ENCODE measurements at places on chromosomes 3 and 15.

DNA sequence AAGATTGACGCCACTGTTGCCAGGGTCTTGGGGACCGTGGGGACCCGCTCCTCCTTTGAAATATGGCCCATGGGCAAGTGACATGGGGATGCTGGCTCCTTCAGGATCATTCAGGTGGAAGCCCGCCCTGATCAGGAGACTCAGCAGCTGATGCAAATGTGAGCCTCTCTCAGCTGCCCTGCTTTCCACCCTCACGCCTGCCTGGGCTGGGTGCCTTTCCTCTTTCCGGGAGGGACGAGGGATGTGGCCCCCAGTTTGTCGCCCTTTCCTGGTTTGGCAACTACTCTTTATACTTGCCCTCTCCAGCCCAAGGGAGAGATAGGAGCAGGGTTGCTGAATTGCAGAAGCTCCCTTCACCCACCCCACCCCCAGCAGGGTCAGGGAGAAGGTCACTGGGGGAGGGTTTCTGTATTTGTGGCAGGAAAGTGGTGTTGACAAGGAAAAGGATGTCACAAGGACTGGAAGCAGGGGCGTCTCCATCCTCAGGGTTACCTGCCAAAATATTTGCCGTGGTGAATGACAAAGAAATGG is 21.8 kb downstream of the DNASE1L3 start:
- DNase-seq, result no peak

DNA sequence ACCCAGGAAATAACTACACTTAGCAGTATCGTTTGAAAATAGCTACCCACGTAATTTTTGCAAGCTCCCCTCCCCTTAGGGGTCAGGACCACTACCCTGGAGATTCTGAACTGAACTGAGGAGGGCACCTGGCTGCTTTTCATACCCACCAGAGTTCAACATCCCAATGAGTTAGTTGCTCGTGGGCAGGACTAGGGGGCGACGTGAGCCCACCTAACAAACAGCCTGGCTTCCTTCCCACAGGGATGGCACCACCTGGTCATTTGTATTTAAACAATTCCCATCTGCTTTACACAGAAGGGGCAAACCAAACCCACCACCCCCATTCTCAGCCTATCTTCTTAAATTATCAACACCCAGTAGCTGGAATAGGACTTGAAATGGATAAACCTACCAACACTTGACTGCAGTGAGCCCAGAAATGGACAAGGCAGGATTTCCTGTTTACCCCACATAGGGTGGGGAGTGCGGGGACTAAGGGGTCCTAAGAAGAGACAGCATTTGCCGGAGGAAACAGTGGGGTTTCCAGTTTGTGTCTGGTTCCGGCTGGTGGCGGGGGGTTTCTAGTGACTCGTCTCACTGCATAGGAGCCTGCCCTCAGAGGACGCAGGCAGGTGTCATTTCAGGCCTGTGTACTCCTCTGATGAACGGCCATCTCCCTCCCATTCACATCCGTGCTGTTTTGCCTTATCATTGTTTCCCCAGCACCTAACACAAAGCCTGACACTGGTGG is 11.6 kb upstream of the VGLL4 start:
- DNase-seq, result no peak

GRCh38 chr3:45591547-45592040 is 3.0 kb upstream of the LIMD1 start:
- DNase-seq, result no peak

GRCh38 chr3:134057006-134057653 is 27.4 kb upstream of the SLCO2A1 start:
- DNase-seq, result no peak

- DNase-seq, result no peak
These were observed 28.2 kb downstream of the PSMD6 start for GRCh38 chr3:63995086-63995485.

GRCh38 chr3:173970281-173970680 is 572.7 kb downstream of the NLGN1 start:
- DNase-seq, result no peak

- DNase-seq, result no peak
These were observed 74.9 kb upstream of the IQSEC1 start for GRCh38 chr3:13148126-13148525.

DNA sequence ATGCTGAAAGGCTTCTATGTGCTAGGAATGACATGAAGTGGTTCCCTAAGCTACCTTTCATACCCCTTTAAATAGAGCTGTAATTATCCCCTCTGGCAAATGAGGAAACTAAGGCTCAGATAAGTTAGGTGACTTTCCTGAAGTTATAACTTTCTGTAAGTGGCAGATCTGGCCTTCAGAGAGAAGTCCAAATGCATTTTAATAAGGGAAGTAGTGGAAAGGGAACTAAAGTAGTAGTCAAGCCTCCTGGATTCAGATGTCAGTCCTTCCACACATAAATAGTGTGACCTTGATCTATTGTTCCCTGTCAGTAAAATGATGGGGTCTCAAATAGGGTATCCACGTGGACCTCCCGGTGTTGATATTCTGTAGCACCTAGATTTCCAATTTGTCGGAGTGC is 277.7 kb downstream of the EDEM1 start:
- DNase-seq, result peak; percentile 2

- no peak for DNase-seq
These were observed 27.4 kb upstream of the TJP1 start for GRCh38 chr15:29849716-29850115.

- DNase-seq, result no peak
These were observed 70.1 kb downstream of the TRAK1 start for GRCh38 chr3:42161050-42161935.

- DNase-seq, result no peak
These were observed 81.2 kb upstream of the RAP2B start for GRCh38 chr3:153080778-153081240.

- no peak for DNase-seq
These were observed 30.2 kb downstream of the PLAAT1 start for GRCh38 chr3:193271101-193271840.

- no peak for DNase-seq
These were observed 141.3 kb downstream of the ADAM10 start for GRCh38 chr15:58608129-58608590.

DNA sequence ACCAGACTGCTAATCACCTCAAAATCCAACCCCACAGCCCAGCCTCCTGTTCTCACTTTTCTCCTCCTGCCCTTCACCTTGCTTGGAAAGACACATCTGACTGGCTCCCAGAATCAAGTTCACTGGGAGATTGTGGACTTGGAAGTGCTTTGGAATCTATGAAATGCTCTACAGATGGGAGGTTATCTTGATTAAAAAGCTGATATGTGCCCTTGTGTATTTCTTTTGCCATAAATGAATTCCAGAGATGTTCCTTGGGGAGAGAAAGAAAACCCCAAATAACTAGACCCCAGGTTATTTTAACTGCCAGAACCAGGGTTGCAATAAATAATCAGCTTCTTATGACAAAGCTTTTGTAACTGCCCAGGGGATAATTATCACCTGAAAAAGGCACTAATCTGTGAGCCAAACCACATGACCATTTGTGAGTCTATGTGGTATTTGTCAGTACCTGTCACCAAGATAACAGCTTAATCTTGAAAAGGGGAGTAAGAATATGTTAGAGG is 21.7 kb upstream of the ARHGEF3 start:
- DNase-seq, result no peak

- DNase-seq, result no peak
These were observed 159.8 kb downstream of the B3GALNT1 start for GRCh38 chr3:160945336-160945735.

DNA sequence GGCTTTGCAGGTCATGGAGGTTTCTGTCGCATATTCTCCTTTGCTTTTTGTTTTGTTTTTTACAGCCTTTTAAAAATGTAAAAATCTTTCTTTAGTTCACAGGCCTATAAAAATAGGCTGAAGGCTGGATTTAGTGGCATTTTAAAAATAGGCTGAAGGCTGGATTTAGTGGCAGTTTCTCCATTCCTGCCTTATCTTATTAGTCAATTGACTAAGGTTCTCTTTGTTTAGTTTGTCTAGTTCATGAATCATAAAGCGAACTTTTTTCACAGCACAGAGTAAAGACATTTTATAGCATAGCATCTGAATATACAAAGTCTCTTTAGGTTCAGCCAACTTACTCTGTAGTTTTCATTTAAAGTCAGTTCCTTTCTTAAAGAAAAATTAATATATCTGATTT is 31.4 kb downstream of the AP4E1 start:
- DNase-seq, result no peak

DNA sequence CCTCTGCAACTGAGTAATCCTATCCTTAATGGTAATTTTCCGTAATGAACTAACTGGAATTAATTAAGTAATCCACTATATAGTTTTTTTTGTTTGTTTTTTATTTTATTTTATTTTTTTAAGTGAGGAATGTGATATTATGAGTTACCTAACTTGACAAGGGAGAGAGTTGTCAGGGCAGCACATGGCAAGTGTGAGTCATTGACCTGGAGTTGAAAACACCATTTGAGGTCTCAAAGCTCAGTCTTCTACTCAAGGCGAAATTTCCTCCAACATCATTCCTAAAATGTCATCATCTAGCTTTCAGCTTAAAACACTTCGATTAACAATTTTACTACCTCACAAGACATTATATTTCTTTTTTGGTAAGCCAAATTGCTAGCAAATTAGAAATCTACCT is 87.8 kb downstream of the NECTIN3 start:
- no peak for DNase-seq

GRCh38 chr15:99980752-99981151 is 247.5 kb upstream of the LYSMD4 start:
- DNase-seq, result no peak

- no peak for DNase-seq
These were observed 85.0 kb downstream of the PTPRG start for GRCh38 chr3:61646360-61646759.

DNA sequence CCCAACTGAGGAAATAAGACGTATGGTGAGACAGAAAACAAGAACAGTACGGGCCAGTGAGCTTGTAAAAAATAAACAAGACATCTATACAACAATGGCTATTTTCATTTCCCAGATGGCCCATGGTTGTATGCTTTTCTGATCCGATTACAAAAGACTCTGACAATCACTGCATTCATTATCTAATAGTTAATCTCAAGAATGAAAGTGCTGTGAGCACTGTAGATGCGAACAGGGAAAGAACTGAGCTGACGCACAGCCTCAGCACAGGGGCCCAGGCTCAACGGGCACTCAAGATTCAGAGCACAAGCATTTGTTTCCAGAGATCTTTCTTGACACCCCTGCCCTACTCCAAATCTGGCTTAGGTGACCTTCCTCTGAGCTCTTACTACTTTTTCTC is 6.9 kb downstream of the MTMR10 start:
- no peak for DNase-seq

DNA sequence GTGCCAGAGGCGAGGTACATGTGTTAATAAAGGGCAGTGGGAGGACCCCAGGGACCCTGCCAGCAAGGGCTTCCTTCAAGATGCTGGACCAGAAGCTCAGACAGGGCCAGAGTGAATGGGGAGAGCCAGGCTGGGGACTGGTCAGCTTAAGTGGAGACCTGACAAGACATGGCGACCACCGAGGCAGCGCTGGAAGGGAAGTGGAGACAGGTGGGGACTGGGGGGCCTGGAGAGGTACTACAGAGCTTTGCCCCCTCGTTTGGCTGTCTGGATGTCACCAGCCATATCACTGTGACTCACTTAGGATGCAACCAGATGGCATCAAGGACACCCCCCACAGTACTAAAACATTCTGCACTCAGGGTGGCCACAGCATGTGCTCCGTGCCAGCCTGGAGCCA is 97.9 kb downstream of the ADCY5 start:
- no peak for DNase-seq

- DNase-seq, result no peak
These were observed 200.4 kb upstream of the TBC1D5 start for GRCh38 chr3:17942856-17943255.

DNA sequence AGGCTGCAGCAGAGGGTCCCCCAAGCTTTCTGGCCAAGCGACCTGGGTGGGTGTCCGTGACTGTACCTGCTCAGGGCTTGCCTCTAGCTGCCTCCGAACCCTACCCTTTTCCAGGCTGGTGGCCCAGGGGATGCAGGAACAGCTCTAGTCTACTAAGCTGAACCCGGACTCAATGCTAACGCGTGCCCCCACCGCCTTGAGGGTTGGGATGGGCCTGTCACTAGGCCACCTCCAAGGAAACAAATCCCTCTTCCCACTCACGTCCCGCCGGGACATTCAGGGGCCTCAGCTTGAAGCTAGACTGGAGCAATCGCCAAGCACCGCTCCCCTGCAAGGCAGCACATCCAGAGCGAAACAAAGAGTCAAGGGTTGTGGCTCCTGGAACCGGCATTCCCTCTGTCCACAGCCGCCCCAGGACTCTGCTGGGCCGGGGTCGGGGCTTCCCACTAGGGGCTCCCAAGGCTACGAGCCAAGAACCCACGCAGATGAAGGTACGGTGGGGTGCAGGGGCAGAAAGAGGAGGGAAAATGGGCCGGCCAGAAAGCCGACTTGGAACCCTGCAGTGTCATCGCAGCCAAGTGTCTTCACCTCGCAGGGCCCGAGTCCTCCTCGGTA is 2.9 kb downstream of the FBXL22 start:
- DNase-seq, result no peak

DNA sequence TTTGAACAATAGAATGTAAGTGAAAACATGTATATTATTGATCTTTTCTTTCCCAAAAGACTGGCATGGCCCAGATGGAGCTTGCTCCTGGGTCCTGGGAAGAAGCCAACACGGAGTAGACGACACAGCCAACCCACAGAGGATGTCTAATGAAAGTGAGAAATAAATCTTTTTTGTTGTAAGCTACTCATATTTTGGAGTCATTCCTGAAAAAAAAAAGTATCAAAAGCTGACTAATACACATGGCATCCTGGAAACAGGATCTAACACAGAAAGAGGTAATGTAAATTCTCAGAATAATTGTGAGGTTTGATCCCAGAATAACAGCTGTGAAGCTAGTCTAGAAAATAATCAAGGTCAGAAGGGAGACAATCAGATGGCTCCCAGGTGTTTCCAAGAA is 12.6 kb upstream of the FRMD5 start:
- DNase-seq, result no peak

DNA sequence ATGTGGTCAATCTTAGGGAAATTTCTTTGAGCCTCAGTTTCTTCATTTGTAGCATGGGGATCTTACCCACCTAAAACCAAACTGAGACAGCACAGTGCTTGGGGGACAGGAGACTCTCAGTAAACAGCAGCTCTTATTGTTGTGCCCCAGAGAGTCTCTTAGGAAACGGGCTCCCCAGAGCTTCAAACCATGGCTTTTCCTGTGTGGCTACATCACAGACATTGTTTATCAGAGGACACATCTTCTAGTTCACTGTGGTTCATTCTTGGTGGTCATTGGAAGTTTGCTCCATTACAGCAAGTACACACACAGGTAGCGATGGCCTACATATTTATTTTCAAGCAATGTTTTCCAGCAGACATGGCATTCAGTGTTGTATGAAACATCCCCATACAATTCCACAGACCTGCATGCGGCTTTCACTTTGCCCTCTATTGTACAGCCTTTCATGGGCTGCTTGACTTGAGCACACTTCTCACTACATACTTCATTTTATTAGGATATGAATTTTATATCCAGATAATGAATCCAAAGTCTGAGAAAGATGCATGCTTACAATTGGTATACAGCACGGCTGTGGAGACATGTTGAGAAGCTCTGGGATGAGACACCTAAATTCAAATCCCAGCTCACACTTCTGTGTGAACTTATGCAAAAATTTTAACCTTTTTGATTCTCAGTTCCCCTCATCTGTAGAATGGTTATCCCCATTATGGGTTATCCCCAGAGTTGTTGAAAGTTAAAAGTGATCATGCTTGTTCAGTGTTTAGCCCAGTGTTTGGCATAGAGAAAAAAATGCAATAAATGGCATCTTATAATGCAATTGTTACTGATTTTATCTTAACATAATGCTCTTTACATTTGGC is 84.8 kb upstream of the ICE2 start:
- no peak for DNase-seq

All from hindlimb muscle (tissue), 1 donor.